ENCODE measurements at places on chromosomes 2 and 18.

DNA sequence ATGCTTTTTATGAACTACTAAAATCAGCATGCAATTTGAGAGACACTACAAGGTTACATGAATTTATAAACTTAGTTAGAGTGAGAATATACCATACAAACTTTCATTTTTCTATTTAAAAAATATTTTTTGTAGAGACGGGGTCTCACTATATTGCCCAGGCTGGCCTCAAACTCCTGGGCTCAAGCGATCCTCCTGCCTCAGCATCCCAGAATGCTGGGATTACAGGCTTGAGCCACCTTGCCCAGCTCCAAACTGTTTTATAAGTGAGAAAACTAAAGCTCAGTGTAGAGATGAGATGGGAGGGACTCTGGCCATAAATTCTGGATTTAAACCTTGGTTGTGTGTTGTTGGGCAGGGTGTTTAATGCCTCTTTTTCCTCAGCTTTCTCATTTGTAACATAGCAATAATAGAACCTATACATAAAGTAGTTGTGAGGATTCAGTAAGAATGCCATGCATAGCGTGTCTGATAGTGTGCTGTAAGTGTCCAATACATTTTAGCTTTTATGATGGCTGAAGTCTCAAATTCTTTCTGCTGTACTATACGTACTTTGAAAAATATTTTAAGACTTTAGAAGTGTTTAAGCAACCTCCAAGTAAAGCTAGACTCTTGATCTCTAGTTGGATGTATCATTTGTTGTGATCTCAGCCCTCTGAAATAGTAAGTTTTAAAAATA, 9.7 kb downstream of the CAB39 start:
- no peak for DNase-seq

DNA sequence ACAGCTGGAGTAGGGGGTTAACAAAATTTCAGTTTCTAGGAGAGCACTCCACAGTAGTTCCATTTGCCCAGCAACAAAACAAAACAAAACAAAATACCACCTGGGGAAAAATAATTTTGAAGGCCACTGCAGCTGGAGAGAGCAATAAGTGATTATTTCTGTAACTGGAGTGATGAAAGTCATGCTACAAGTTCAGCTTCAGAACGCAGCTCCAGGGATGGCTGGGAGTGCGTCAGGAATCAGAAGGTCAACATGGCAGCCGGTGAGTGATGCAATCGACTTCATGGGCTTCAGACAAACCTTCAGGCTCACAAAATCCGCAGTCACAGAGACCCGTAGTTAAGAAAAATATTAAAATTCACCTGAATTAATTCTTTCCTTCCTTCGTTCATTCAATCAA, 41.0 kb downstream of the ABHD3 start:
- DNase-seq = no peak

GRCh38 chr2:143300536-143300935, 171.3 kb downstream of the ARHGAP15 start:
- DNase-seq = no peak

- DNase-seq = no peak
Measured at GRCh38 chr2:28748176-28748575, 3.5 kb upstream of the PPP1CB start.

GRCh38 chr2:85635636-85636035, 19.6 kb downstream of the USP39 start:
- no peak for DNase-seq

- DNase-seq = no peak
Measured at GRCh38 chr18:68897286-68897685, 99.4 kb downstream of the CCDC102B start.

GRCh38 chr2:180029575-180029974, 22.5 kb upstream of the CWC22 start:
- DNase-seq = no peak

DNA sequence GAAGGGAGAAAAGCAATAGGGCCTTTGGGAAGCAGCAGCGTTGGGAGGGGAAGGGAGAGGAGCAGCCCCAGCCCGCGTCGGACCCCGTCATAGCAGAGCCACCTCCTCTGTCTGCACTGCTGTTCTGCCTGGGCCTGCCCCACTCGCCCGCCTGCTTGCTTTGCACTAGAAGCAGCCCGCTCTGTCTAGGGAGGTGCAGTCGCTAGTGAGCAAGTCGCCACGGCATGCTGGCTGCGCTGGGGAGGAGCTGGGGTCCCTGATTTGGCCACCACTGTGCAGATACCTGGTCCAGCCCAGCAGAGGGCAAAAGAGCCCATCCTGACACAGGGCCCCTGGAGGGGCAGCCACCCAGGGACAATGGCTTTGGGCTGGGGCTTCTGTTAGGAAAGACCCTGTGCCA, 8.0 kb upstream of the TMEM214 start:
- DNase-seq = no peak

DNA sequence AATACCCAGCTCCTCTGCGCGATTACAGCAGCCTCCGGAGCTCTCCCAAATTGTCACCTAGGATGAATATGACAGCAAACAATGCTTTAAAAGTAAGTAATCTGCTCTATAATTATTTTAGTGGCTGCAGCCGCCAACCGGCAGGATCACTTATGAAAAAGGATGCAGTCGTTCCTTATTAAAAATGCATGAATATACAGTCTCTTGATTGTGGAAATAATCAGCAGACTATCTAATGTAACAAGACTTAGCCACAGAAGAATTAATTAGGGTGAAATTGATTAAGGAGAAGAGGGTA, 71.8 kb upstream of the STPG4 start:
- DNase-seq = no peak

- no peak for DNase-seq
Measured at GRCh38 chr2:17306219-17306618, 212.0 kb downstream of the RAD51AP2 start.

GRCh38 chr2:33511141-33511540, 34.7 kb downstream of the RASGRP3 start:
- no peak for DNase-seq

GRCh38 chr2:23008440-23008839, 376.5 kb upstream of the KLHL29 start:
- no peak for DNase-seq

DNA sequence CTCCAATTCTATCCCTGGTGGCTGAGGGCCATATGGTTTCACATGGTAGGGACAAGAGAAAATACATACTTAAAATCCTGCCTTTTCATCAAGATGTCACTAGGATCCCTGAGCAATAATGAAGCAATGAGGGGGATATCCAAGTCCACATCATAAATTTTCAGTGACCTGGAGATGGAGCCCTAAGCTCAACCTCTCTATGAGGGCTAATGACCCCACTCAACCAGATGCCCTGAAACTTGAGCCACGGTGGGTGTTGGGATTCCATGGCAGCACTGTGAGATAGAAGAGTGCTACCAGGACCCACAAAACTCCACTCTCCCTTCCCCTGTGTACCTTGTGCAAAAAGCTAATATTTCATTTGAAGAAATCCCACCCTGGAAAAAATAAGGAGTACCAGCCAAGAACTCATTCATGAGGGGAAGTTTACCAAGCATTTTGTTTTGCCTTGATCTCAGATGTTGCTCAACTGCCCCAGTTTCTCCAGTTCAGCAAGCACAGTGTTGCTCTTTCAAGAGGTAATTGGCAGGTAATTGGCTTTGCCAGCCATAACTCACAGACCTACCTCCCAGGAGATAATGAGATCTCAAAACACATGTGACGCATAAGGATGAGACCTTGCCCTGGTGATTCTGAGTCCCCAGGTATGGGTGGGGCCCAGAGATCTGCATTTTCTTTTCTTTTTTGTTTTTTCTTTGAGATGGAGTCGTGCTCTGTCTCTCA, 51.0 kb upstream of the TTC39C start:
- no peak for DNase-seq

DNA sequence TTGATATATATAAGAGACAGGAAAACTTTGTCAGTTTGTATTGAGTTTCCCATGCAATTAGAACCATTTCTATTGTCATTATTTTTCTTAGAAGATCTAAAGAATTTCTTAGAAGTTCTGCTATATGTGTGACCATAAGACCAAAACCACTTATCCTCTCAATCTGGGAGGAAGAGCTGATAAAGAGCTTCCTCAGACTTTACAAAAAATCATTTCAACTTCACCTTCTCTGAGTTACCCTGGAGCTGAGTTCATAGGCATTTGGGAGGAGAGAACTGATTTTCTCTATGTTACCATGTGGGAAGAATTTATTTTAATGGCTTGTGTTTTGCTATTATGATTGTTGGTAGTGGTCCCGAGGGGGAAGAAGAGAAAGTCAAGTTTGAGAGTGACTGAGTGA, 329.3 kb downstream of the GPD2 start:
- DNase-seq = no peak

- DNase-seq = no peak
Measured at GRCh38 chr2:25669520-25669919, 3.9 kb downstream of the DTNB start.

DNA sequence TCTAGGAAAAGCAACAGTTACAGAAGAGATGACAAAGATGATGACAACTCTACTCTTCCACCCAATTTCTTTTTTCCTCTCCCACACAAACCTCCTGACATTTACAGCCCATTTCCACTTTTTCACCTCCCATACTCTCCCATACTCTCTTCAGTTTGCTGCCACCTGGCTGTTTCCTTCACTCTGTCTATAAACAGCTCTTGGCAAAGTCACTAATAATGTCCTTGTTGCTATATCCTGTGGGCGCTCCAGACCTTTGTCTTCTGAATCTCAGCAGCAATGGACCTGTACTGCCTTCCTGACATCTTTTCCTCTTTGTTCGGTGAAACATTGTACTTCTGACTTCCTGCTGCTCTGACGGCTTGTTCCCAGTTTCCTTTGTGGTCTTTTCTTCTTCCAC, 60.7 kb upstream of the CAVIN2 start:
- DNase-seq = no peak

- no peak for DNase-seq
Measured at GRCh38 chr18:34648269-34648985, 61.7 kb upstream of the DTNA start.
